Muscle of arm (tissue), 14 donors: ENCODE measurements at places on chromosomes 16 and 17.

GRCh38 chr16:87713451-87714229 lies 52.1 kb downstream of the KLHDC4 start:
- DNase-seq, result no peak

GRCh38 chr16:49354101-49354500 lies 19.5 kb upstream of the C16orf78 start:
- no peak for DNase-seq

- DNase-seq, result no peak
Observed at GRCh38 chr17:63950940-63951907, 19.1 kb upstream of the CD79B start.

GRCh38 chr17:34502426-34502825 lies 77.0 kb upstream of the TMEM132E start:
- DNase-seq, result no peak

DNA sequence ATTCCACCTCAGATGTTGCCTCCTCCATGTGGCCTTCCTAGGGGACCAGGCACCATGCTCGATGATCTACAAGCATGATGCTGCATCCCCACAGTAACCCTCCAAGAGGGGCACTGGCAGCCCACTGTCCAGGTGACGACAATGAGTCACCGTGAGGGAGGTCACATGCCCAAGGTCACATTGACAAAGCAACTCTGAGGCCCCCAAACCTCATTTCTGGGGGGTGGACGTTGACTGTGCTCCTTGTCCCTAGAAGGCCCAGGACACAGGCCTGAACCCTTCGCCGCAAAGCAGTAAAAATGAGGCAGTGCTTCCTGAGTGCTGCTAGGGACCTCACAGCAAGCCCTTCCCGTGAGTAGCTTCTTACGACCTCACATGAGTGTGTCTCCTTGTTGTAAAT lies 136.5 kb downstream of the C16orf78 start:
- DNase-seq, result no peak
